CD4-positive, alpha-beta T cell treated with Interleukin-15 for 4 hours (primary cell): ENCODE measurements at places on chromosomes 7 and 10.

GRCh38 chr7:23462846-23463245, 7.4 kb downstream of the IGF2BP3 start:
- DNase-seq, result no peak

- DNase-seq, result no peak
Observed at GRCh38 chr10:17660921-17661320, 17.0 kb downstream of the STAM start.

- no peak for DNase-seq
Observed at GRCh38 chr10:794382-794956, 105.0 kb upstream of the DIP2C start.

DNA sequence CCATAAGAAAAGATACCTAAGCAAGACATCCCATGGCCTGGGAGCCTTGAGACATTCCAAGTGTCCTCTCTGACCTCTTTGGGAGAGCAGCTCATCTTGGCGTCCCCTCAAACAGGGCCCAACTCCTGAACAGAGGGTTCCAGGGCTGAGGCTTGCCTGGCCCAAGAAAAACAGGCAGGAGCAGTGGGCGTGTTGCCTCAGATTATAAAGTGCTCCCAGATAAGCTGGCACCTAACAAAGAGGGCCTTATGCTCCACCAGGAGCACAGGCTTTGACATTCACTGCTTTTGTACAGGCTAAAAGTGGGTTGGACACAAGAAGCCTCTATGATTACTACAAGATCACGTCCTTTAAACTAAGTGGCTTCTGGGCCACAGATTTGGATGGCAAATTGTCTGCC, 193.1 kb downstream of the FGFR2 start:
- DNase-seq, result no peak

- no peak for DNase-seq
Observed at GRCh38 chr10:59913547-59914237, 7.3 kb upstream of the CCDC6 start.

- DNase-seq, result peak; percentile 25
Observed at GRCh38 chr7:37408291-37409228, 40.1 kb downstream of the ELMO1 start.

DNA sequence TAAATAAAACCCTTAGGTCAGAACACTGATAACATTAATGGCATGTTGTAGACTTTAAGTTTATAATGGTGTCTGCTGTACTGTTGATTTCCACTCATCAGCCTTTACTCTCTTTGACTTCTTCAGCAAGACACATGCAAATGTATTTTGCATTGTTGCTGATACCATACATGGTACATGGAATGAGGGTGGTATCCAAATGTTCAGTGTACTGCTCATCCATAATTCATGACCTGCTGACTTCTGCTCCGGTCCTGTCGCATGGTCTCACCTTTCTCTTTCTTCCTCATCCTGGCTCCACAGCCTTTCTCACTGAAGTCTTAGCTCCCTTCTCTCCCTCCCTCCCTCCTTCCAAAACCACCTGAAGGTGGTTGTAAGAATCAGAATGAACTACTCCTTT, 4.7 kb upstream of the CUBN start:
- DNase-seq, result no peak

- DNase-seq, result no peak
Observed at GRCh38 chr7:15866753-15867152, 180.3 kb upstream of the MEOX2 start.

GRCh38 chr10:17781856-17782255, 27.3 kb upstream of the MRC1 start:
- no peak for DNase-seq

DNA sequence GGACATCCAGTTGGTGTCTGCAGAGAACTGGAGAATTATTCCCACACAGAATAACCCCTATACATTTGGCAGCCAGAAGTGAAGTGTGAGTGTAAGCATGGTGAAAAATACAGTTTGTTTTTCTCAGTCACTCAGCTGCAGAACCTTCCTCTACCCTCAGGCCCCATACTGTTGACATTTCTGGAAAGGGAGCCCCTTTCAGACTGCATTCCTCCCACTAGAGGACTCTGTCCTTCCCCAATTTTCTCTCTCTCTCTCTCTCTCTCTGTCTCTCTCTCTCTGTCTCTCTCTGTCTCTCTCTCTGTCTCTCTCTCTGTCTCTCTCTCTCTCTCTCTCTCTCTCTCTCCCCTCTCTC, 86.8 kb upstream of the STEAP1B start:
- DNase-seq, result no peak

GRCh38 chr7:151735851-151736402, 141.0 kb downstream of the PRKAG2 start:
- no peak for DNase-seq

DNA sequence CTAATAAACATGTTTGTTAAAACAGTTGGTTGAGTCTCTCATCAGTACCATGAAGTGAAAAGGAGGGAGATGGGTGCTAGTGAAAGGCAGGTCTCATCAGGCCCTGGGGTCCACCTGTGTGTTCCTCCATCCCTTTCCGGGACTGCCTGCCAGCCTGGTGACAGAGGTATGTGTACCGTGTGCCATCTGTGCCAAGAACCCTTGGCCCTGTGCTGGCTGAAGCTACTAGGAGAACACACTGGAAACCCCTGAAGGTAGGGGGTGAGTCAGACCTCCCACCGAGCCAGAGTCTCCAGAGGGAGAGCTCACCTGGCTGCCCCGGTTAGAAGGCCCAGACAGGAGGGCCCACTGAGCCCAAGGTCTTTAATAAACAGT, 2.3 kb downstream of the DDIT4 start:
- DNase-seq, result no peak

DNA sequence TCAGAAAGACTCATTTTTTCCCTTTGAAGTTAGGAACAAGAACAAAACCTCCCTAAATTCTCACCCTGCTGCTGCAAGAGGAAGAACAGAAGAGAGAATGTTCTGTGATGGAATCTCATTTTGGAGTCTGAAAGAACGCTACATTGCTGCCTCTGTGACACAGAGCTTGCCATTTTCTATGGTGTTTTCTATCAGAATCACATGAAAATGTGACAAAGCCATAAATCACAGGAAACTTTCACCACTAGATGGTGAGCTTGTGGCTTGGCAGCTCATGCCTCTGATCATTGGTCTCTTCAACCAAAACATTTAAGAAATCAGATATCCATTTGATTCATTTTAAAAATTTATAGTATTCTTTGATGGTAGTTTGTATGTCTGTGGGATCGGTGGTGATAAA, 82.9 kb downstream of the CADPS2 start:
- DNase-seq, result no peak

- no peak for DNase-seq
Observed at GRCh38 chr10:51445588-51445987, 253.8 kb downstream of the CSTF2T start.

- DNase-seq, result no peak
Observed at GRCh38 chr7:138245216-138245615, 169.0 kb downstream of the AKR1D1 start.

GRCh38 chr7:50531928-50532327, 33.3 kb downstream of the DDC start:
- DNase-seq, result no peak

DNA sequence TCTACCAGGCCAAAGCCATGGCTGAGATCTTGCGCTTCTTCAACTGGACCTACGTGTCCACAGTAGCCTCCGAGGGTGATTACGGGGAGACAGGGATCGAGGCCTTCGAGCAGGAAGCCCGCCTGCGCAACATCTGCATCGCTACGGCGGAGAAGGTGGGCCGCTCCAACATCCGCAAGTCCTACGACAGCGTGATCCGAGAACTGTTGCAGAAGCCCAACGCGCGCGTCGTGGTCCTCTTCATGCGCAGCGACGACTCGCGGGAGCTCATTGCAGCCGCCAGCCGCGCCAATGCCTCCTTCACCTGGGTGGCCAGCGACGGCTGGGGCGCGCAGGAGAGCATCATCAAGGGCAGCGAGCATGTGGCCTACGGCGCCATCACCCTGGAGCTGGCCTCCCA, 142.7 kb downstream of the GRM3 start:
- DNase-seq, result no peak

- no peak for DNase-seq
Observed at GRCh38 chr7:101066141-101066832, 19.0 kb upstream of the TRIM56 start.
